Stimulated activated CD4-positive, alpha-beta T cell treated with anti-CD3 and anti-CD28 coated beads, Interleukin-1b, Interleukin-23, amount 100 ng/mL, for 1 hour (primary cell): ENCODE measurements at places on chromosomes 6 and 20.

DNA sequence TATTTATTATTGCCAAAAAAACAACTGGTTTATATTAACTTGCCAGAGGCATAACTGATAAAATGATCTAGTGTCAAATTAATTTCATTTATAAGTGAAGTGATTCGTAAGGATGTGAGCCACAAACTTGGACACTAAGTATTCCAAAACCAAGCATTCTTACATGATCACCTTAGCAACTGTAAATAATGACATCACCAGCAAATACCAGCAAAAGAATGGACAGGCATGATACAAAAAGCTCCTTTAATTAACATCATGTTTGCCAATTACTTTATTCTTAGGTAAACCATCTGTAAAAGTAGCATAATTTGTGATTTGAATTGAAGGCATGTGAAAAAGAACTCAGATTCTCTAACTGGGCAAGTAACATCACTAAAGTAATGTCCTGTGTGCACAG is 17.2 kb upstream of the FNDC1 start:
- no peak for DNase-seq

- no peak for DNase-seq
Observed at GRCh38 chr6:37871616-37872372, 52.3 kb downstream of the ZFAND3 start.

- no peak for DNase-seq
Observed at GRCh38 chr6:81820980-81821379, 68.5 kb upstream of the TENT5A start.

DNA sequence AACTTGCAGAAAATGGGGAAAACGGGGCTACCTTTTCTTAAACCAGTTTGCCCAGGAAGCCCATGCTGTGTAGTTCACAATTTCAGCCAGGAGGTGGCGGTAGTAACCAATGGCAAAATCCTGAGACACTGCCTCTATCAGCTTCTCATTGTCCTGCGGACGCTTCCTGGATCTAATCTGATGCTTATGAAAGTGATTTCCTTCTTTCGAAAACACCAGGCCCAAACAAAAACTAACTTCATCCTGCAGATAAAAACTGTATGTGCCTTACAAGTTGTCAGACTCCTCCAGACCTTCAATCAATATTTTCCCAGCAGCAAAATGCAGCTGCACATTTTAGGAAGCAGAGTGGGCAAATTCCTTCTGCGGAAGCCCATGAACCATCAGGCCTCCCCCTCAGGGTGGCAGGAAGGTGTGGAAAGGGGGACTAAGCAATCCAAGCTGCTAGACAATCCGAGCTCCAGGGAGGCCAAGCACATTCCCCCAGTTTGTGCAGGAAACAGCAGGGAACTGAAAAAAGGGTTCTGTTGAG is 88.5 kb downstream of the LY86 start:
- DNase-seq: peak; percentile 71

DNA sequence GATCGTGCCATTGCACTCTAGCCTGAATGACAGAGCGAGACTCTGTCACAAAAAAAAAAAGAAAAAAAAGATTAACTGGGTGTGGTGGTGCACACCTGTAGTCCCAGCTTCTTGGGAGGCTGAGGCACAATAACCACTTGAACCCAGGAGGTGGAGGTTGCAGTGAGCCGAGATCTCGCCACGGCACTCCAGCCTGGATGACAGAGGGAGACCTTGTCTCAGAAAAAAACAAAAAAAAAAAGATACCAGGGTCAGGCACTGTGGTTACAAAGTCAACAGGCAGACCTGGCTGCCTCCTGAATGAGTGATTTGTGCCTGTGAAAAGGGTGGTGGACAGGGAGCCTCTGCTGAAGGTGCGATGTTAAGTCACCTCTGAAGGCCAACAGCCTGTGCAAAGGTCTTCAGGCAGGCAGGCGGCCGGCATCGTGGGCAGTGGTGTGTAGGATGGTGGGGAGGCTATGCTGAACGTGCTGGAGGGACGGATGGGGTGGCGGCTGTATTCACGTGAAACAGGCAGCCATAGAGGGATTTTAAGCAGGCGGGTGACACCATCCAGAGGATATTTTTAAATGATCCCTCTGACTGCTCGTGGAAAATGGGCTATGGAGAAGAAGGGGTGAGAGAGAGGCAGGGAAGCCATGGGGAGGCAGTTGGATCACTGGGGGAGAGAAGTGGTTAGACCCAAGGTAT is 41.4 kb downstream of the NOL4L start:
- no peak for DNase-seq

DNA sequence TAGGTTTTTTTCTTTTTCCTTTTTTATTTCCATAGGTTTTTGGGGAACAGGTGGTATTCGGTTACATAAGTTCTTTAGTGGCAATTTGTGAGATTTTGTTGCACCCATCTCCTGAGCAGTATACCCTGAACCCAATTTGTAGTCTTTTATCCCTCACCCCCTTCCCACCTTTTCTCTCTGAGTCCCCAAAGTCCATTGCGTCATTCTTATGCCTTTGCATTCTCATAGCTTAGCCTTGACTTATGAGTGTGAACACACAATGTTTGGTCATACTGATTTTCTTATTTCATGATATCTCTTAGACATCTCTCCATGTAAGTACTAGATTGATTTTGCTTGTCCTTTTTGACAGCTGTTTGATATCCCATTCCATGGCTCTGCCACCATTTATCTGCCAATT is 27.2 kb downstream of the TGM3 start:
- no peak for DNase-seq

- no peak for DNase-seq
Observed at GRCh38 chr6:3226042-3226441, 1.4 kb downstream of the TUBB2B start.

DNA sequence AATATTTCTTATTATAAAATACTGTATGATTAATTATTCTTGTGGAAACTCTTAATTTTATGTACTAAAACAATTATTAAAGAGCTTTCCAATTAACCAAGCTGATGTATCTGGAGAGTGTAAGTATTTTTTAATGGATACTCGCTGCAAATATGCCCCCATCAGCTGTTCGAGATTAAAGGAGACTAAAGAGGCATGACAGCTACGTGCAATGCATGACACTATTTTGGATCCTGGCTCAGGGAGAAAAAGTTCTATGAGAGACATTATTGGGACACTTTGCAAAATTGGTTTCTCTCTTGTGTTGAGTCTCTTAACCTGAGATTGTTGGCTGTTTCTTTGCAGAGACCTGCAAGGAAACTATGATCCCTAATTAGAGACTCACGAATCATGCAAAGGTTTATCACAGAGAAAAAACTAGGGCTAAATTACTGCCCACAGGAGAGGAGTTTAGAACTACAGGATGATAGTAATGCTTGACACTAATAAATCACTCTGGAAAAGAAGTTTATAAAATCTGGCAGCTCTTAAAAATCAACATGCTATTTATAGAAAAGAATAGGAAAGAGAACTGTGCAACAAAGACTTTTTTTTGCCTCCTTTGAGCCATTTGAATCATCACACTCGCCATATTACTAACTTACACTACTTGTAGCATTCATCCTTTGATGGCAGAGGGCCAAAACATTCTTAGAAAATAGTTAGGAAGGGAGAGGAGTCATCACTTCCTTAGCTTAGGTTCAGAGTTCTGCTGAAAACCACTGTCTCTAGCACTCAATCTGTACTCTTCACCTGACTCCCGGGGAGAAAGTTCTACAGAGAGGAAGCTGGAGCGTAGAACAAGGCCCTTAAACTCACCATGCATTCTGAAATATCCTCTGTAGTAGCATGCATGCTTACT is 25.3 kb downstream of the NRN1 start:
- DNase-seq: no peak

- no peak for DNase-seq
Observed at GRCh38 chr6:46638650-46639049, 14.0 kb downstream of the CYP39A1 start.

GRCh38 chr6:96059586-96059985 is 43.8 kb downstream of the FUT9 start:
- DNase-seq: no peak

DNA sequence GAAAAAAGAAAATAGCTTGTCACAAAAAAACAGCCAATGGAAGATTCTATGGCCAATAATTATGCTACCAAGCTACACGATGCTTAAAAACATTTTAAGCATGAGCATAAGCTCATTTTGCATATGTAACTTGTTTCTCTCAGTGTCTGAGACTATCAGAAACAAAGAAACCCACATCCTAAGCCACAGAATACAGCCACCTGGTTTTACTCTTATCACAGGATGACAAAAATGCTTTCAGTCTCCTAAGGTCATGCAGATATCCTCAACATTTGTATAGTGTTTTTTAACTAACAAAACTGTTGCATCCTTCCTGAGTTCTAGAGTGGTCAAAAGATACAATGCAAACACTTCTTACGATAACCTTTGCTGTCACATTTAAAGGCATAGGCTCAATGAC is 172.1 kb upstream of the RUNX2 start:
- no peak for DNase-seq

- no peak for DNase-seq
Observed at GRCh38 chr6:17267566-17267965, 13.6 kb upstream of the RBM24 start.

GRCh38 chr20:50587291-50587961 is 77.2 kb downstream of the PTPN1 start:
- DNase-seq: no peak

GRCh38 chr6:68339488-68340131 is 295.5 kb upstream of the ADGRB3 start:
- DNase-seq: no peak

- no peak for DNase-seq
Observed at GRCh38 chr20:22536956-22537756, 47.2 kb downstream of the FOXA2 start.

GRCh38 chr20:34129518-34130162 is 17.6 kb upstream of the EIF2S2 start:
- no peak for DNase-seq

DNA sequence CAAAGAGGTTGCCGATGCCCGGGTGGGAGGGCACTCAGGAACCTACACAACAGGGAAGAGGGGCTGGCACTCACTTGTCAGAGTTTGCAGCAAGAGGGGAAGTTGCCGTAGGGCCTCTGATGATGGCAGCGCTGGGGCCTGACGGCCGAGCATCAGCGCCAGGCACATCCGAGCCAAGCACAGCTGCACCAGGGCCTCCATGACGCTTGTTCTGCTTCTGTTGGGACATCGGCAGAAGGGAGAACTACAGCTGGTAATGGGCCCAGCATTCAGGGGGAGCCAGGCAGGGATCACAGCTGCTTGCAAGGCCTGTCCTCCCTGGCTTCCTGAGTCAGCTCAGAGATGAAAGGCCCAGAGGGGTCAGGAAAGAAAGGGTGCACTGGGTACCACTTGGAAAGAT is 367.7 kb downstream of the CDH4 start:
- no peak for DNase-seq

- DNase-seq: no peak
Observed at GRCh38 chr6:41042226-41043055, at the start of gene TSPO2. TSPO2 (plus strand) TSS chr6:41042467; CDS start chr6:41042986, 519 bp downstream.

DNA sequence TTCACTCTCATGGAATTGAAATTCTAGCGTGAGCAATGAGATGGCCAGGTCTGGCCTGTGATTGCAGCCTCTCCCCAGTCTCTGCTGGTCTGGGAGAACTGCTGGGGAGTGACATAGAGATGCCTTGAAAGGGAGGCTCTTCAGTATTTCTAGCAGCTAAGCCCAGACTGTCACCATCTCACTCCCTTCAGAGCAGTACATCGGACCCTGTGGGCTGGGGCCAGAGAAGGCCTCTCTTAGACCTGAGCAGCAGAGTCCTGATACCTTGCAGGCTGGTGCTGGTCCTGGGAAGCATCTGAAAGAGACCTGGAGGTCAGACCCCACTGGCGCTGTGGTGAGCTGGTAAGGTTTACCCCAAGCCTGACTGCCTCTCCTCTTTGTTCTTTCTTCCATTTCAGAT is 87.4 kb downstream of the TCP11 start:
- DNase-seq: no peak

DNA sequence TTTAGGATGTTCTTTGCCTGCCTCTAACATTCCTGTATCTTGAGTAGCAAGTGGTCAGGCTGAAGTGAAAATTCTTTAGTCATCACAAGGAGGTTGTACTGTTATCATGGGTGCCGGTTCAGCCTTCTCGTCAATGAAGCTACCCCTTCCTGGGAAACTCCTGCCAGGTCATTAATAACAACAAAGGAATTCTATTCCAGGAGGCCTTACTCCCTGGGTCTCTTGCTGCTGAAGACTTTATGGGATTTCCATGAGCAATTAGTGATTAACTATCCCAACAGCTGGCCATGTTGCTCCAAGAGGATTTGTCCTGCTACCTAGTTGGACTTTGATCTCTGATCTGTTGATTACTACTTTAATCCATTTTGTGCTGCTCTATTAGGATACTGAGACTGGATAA is 62.7 kb upstream of the ELOVL5 start:
- no peak for DNase-seq

DNA sequence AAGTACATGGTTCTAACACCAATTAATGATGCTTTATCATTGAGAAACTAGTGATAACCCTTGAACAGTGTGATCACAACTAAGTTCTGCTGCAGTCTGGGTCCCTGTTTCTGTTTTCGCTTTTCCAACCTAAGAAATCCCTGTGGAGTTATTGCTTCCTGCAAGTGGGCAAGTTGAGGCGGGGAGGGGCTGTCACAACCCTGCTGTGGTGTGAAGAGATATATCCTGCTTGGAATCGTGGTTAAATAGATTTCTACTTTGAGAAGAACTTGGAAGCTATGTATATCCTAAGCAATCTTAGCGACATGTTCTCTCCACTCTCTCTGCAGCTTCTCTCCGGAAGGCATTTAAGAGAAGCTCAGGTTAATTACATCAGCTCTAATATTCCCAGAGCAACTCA is 1223.6 kb downstream of the EPHA7 start:
- DNase-seq: no peak

GRCh38 chr6:127403636-127404035 is 55.6 kb downstream of the KIAA0408 start:
- no peak for DNase-seq

- no peak for DNase-seq
Observed at GRCh38 chr6:147486683-147487082, 21.8 kb upstream of the SAMD5 start.

GRCh38 chr6:167137081-167137480 is 14.2 kb downstream of the CCR6 start:
- DNase-seq: no peak

DNA sequence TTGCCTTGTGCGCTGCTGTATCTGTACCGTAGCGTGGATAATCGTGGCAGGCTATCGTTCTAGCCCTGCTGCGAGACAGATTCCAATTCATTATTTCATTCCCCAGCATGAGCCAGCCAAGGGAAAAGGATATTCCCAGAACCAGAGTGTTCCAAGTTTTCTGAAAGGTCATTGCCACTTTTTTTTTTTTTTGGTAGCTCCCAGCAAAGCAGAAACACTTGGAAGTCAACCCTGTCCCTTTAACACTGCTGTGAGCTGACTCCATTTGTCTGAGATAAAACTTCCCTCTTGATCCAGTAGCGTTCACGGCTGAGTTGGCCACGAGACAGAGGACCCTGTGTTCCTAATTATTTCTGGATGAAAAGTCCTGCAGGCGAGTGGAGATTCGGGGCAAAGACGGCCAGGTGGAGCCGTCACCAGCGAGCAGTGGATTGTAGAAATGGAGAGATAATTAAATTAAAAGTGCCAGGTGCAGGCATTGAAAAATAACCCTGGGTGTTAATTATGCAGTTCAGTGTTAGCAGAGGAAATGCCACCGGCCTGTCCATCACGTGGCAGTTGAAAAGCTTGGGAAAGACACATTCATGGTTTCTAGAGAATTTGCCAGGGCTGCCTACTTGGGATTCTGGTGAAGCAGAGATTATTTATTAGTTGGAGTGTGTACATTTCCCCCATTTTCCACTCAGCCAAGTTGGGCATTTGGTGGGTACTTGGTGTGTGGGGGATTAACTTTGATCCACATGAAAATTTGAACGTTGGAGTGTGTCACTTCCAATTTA is 164.2 kb downstream of the SLC24A3 start:
- DNase-seq: no peak
